Smooth muscle cell of bladder (primary cell): ENCODE measurements at places on chromosomes 12 and 14. TPM values are rescaled to one million over a fixed set of nuclear protein-coding genes. Genes with fewer than 3 reads are reported as not detected.

Gene KRT74
- total RNA-seq = not detected in 2 replicates

Gene OXA1L
- total RNA-seq = 52.9 and 53.8 TPM in 2 replicates

Gene FBXO21
- total RNA-seq = 139 and 148 TPM in 2 replicates

Gene LGR5
- total RNA-seq = not detected in 2 replicates

Gene ACSM4
- total RNA-seq = not detected in 2 replicates

Gene AMIGO2
- 15.4 and 44.7 TPM in 2 replicates for total RNA-seq

Gene NANOG
- not detected in 2 replicates for total RNA-seq

Gene TROAP
- total RNA-seq = 1.2 and 3.7 TPM in 2 replicates

Gene POTEM
- total RNA-seq = not detected in 2 replicates

Gene GPD1
- total RNA-seq = not detected in 2 replicates

Gene WNT1
- not detected in 2 replicates for total RNA-seq

Gene COCH
- total RNA-seq = 0.14 and 0.18 TPM in 2 replicates

Gene WNT5B
- 14.7 and 30.3 TPM in 2 replicates for total RNA-seq

Gene OTX2
- total RNA-seq = not detected in 2 replicates

Gene BEST3
- total RNA-seq = not detected in 2 replicates

Gene PIWIL1
- total RNA-seq = not detected in 2 replicates

Gene GLT8D2
- 56.2 and 75.8 TPM in 2 replicates for total RNA-seq

Gene REP15
- total RNA-seq = 0.43 and 1.2 TPM in 2 replicates

Gene ANKRD33
- total RNA-seq = 0.09 TPM in 1 of 2 replicates, not detected in the other

Gene MRPS35
- 40.7 and 43.5 TPM in 2 replicates for total RNA-seq

Gene CTSG
- total RNA-seq = not detected in 2 replicates

Gene PRB2
- total RNA-seq = not detected in 2 replicates

Gene CLEC4C
- total RNA-seq = not detected in 2 replicates

Gene KRT3
- not detected in 2 replicates for total RNA-seq

Gene FGF23
- total RNA-seq = not detected in 2 replicates

Gene BDKRB2
- 38.6 and 68.3 TPM in 2 replicates for total RNA-seq
